ENCODE measurements at places on chromosomes 4 and X. TPM values are rescaled to one million over a fixed set of nuclear protein-coding genes. Genes with fewer than 3 reads are reported as not detected.

Gene ATP6AP1
- total RNA-seq: 43.1 TPM

Gene SMIM31
- not detected for total RNA-seq

Gene TMEM192
- 3.5 TPM for total RNA-seq

Gene GAGE12J
- not detected for total RNA-seq

Gene PLS3
- 511 TPM for total RNA-seq

Gene SH3RF1
- 19.5 TPM for total RNA-seq

Gene ANOS1
- 11.7 TPM for total RNA-seq

Gene IL2
- not detected for total RNA-seq

Gene AREG
- total RNA-seq: 0.47 TPM

Gene NUDT10
- 1.1 TPM for total RNA-seq

Gene CPE
- 74.6 TPM for total RNA-seq

Gene USP17L26
- total RNA-seq: not detected
